Activated CD8-positive, alpha-beta memory T cell treated with anti-CD3 and anti-CD28 coated beads for 48 hours (primary cell): ENCODE measurements at places on chromosomes 3 and 15.
A peak's percentile ranks its signal among the peaks of the same experiment; 100 is the strongest.

GRCh38 chr3:190192087-190192486 is 71.4 kb upstream of the P3H2 start:
- DNase-seq = no peak

DNA sequence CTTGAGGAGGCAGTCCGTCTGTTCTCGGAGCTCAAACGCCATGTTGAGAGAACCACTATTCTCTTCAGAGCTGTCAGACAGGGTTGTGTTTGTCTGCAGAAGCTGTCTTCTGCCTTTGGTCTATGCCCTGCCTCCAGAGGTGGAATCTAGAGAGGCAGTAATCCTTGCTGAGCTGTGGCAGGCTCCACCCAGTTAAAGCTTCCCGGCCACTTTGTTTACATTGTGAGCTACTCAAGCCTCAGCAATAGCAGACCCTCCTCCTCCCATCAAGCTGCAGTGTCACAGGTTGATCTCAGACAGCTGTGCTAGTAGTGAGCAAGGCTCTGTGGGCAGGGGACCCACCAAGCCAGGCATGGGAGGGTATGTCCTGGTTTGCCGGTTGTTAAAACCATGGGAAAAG is 8.9 kb downstream of the OR5AC2 start:
- no peak for DNase-seq

DNA sequence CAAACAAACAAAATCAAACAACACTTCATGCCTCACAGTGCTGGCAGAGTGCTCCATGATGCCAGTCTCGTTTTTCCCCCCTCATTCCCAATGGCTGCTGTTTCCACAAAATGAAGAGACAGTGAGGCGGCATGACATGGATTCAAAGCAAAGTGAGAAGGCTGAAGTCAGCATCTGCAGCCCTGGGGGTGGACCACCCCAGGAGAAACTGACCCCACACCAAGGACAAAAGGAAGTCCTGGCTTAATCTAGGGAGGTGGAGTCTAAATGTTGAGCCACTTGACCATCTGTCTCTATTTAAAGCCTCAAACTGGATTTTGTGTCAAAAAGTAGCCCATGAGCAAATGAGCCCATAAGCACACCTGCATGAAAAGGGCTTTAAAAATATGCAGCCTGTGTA is 151.2 kb upstream of the RORA start:
- DNase-seq = no peak

DNA sequence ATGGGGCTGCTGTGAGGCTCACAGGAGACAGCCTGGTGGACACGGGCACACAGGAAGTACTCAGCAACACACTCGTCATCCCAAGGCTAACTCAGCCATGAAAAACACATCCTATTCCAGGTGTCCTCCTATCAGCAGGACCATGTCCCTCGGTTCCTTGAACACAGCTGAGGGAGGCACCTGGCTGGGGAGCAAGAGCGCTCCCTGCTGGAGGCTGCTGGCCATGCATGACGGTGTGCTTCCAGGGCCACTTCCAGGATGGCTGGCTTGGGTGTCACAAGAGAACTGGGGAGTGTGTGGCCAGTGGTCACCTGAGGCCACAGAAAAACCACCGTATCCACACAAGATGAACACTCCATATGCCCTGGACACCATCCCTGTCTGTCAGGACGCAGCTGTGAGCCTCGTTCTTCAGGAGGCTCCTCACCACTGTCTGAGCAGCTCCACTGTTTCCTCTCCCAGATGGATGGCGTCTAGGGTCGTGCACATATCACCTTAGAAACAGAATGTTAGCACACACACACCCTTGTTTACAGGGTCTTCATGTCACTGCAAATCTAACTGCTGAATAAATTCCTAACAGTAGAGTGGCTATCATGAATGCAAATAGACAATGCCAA is 31.0 kb downstream of the POC1A start:
- DNase-seq = peak; percentile 33

GRCh38 chr3:141909408-141909807 is 33.0 kb downstream of the ATP1B3 start:
- DNase-seq = no peak

GRCh38 chr3:172040981-172041963 is 1.9 kb downstream of the FNDC3B start:
- DNase-seq = no peak

DNA sequence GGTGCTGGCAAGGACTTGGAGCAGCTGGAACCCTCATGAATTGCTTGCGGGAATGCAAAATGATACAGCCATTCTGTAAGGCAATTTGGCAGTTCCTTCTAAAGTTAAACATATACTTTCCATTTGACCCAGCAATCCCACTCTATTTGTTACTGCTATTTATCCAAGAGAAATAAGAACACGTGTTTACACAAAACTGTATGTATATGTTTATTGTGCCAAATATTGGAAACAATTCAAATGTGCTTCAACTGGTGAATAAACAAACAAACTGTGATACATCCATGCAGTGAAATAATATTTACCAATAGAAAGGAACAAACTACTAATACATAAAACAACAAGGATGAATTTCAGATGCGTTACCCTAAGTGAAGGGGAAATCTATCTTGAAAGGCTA is 60.0 kb upstream of the NTRK3 start:
- DNase-seq = no peak

- DNase-seq = no peak
Measured at GRCh38 chr15:77607111-77607893, 25.4 kb downstream of the LINGO1 start.

- no peak for DNase-seq
Measured at GRCh38 chr3:172511783-172512762, 11.2 kb downstream of the TNFSF10 start.

DNA sequence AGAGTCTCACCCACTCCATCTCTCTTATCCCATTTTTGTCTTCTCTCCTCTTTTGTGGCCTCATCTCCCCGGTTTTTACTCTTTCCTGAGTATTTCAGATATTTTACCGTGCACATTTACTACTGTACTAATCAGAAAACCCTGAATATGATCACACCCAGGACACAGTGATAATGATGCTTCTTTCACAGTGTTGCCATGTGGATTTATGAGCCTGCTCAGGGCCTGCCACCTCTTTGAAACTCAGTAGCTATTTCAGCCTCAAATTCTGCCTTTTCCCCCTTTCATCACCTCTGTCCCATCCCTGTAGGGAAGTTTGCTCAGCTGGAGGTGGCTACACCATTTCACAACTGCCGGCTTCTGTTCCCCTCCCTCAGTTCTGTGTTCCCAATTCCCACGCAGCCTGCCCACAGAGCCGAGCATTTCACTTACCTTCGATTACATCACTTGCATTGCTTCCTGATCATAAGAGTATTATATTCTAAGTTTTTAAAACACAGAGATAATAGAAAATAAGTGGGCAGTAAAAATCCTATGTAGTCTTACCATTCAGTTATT is 33.2 kb downstream of the ARNT2 start:
- no peak for DNase-seq

DNA sequence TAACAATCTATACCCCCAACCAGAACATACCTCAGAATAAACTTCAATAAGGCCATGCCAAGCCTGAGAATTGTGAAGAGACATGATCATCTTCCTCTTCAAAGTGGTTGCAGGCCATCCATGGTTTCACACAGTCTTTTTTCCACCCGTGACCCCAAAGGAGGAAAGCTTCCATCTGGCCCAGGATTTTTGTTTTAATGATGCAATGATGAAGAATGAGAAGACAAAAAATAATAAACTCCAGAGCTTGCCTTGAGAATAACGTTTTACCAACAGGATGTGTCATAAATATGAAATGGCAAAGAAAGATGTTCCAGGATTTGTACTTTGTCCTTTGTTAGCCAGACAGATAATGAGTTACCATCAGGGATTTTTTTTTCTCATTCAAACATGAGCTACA is 201.9 kb downstream of the WNT5A start:
- DNase-seq = no peak

- DNase-seq = no peak
Measured at GRCh38 chr3:151859233-151859673, 14.2 kb upstream of the SUCNR1 start.

DNA sequence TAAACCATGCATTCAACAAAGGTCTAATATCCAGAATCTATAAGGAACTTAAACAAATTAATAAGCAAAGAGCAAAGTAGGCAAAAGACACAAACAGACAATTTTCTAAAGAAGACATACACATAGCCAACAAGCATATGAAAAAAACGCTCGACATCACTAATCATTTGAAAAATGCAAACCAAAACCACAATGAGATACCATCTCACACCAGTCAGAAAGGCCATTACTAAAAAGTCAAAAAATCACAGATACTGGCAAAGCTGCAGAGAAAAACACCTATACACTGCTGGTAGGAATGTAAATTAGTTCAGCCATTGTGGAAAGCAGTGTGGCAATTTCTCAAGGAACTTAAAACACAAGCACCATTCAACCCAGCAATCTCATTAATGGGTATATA is 53.8 kb downstream of the FSIP1 start:
- DNase-seq = no peak

GRCh38 chr3:115648559-115648958 is 25.2 kb downstream of the GAP43 start:
- DNase-seq = no peak

GRCh38 chr3:15164340-15164739 is 41.7 kb upstream of the CAPN7 start:
- DNase-seq = no peak

DNA sequence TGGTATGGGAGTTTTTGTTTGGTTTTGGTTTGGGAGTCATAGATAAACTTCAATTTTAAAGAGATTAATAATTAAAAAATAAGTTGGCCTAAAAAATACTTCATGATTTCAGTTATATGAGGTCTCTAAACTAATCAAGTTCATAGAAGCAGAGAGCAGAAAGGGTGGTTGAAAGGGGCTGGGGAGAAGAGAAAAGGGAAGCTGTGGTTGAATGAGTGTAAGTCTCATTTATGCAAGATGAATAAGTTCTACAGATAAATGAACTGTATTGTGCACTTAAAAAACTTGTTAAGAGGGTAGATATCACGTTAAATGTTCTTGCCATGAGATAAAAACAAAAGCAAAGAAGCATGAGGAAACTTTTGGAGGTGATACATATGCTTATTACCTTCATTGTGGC is 188.7 kb downstream of the NSUN3 start:
- no peak for DNase-seq

GRCh38 chr3:142029791-142030190 is 119.6 kb downstream of the TFDP2 start:
- DNase-seq = no peak

- no peak for DNase-seq
Measured at GRCh38 chr3:141056751-141057171, 5.6 kb downstream of the SPSB4 start.

- DNase-seq = no peak
Measured at GRCh38 chr3:184423561-184423960, 43.7 kb downstream of the CHRD start.

DNA sequence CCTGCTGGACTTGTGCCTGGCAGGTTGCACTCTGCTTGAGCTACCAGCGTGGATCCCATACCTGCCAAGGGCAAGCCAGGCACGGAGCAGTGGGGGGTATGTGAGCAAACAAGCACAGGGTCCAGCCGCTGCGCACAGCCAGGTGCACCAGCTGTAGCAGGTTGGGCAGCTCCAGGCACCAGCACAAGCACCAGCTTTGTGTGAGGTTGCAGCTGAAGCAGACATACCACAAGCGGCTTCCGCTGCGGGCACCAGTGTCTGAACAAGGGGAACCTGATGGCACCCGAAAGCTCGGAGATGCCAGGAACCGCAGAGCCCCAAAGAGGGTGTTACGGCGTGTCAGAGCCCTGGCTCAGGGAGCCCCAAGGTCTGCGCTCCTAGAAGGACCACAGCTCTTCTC is 472.7 kb upstream of the ARL6 start:
- DNase-seq = no peak

DNA sequence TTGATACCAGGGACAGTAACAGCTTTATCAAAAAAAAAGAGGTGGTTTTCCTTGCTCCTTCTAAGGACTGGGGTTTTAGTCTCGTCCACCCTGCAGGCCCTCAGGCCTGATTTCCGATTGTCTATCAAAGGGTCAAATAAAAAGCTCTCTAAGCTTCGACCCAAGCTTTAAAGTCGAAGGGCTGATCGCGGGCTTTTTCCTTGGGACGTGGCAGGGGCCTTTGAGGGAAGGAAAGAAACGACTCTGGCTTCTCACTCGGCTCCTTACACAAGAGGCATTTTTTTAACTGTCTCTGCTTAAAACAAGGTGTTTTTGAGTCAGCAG is 354 bp upstream of the KLHL24 start:
- DNase-seq = no peak

DNA sequence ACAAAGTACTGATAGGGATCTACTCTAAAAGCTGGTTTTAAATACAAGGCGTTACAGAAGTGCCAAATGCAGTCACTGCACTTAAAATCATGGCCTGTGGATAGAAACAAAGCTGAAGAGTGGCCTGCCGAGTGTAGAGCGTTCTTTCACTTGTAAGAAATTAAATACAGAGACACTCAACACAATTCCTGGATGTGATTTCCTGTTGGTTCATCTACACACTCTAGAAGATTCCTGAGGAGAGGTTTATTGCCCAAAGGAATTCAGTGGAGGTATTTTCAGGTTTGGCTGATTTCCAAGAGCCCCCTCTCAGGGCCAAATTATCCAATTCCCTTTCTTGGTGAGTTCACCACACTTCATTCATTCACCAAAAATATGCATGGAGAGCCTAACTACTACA is 200.3 kb upstream of the IL12A start:
- no peak for DNase-seq

- DNase-seq = no peak
Measured at GRCh38 chr3:124995460-124995994, 60.3 kb downstream of the HEG1 start.

DNA sequence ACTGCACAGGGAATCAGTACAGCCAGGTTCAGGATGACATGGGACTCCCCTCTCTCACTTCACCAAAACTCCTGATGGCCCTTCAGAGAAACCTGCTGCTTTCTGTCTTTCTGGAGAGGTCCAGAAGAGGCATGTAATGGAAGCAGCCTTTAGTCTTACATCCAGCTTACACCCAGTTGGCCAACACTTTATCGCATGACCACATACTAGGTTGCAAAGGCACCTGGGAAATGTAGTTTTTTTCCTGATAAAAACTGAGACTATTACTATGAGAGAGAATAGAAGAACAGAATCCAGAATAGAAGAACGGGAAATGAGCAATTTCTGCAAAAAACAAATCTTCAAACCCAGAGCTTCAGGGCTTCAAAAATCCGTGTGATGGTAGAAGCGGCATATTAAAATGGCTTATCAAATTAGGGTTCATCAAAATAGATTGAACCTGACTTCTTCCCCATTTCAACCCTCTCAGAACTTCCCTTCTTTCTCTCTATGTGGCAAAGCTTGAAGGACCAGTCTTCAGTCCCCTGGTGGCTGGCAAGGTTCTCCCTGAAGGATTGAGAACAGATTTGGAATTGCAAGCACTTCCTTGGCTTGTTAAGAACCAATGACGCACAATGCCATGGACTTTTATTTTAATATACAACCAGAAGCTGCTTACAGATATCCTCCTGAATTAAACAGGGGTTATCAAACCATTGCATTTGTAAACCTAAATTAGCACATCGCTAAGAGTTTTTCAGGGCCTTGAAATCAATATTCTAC is 34.4 kb downstream of the CORO2B start:
- no peak for DNase-seq
